ENCODE measurements at places on chromosomes 12 and 14.

GRCh38 chr14:33837943-33838683, 112.8 kb downstream of the EGLN3 start:
- DNase-seq: no peak

DNA sequence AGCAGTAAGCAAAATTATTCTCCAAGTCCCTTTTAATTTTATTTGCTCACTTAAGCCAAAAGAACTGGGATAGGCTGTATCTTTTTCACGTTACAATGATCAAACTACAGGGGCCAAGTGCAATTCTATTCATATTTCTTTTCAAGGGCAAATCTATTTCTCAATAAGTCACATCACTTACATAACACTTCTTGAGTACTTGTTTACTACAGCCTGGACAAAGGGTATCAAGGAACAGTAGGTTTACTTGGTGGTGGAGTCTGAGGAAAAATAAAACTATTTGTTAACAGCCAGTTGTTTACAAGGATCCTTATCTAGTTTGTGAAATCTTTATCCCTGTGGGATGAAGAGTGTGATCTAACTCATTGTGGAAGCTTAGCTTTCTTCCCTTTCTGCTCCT, 72.1 kb downstream of the PDE3A start:
- DNase-seq: no peak

DNA sequence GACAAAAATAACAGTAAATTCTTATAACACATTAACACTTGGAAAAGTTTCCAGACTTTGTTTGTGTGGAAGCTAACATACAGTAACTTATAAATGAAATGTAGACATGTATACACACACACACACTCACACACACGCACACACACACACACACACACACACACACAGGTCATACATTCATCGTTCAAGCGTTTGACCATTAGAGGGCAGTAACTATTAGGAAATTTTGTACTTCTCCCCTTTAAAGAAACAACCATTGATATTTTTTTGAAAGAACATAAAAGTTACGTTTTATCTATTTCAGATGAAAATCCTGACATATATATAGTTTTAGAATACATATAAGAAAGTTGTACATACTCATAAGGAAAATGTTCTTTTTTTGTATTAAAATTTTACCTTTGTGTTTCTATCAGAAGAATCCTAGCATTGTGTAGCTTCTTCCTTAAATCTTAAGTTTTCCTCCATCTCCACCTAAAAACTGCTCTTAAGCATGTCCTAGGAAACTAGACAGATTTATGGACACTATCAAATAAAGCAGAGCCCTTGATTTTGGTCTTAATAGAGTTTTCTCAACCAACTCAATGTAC, 29.0 kb downstream of the PTPRQ start:
- no peak for DNase-seq

- no peak for DNase-seq
Measured at GRCh38 chr14:100717386-100717785, 9.3 kb upstream of the DLK1 start.

DNA sequence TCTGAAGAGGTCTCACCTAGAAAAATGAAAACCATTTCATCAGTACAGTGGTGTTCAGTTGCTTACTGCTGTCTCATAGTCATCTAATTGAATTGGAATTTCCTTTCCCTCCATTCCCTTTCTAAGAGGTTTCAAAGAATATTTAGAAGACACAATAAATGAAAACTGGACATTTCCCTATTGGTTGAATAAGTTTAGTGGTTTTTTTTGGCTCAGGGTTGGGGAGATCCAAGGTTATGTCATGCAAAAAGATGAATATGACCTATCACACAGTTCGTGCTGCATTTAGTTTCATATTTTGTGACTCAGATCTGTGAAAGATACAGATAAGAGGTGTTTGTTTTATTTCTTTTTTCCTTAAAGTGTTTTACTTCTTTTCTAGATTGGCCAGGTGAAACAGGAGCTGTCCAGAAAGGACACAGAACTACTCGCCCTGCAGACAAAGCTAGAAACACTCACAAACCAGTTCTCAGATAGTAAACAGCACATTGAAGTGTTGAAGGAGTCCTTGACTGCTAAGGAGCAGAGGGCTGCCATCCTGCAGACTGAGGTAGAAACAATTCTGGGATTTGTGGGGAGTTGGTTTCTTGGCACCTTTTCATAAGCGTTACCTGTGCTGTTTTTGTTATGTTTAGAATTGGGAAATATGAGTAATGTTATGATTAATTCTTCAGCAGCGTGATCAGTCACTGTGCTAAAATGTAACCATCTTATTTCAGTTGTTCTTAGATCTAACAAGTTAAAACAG, 124.6 kb downstream of the ERC1 start:
- DNase-seq: no peak

GRCh38 chr14:22522466-22522957, 66.5 kb downstream of the DAD1 start:
- no peak for DNase-seq

GRCh38 chr14:84493779-84494178, 1036.2 kb upstream of the FLRT2 start:
- no peak for DNase-seq

DNA sequence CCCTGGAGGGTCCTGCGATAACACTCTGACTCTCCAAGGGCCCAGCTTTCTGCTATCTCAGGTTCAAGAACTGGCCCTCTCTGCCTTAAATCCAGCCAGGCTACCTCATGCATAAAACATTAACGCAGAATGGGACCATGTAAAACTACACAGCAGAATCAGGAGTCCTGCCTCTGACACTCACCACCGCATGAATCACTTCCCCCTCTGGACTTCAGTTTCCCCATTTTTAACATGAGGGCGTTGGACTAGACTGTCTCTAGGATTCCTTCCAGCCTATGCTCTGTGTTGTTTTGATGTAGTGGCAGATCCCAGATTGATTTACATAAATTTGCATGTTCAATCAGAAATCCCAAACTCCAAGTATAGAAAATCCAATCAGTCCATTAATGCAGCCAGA, 3.3 kb downstream of the NCKAP5L start:
- peak; percentile 32 for DNase-seq

GRCh38 chr12:100254876-100255275, 12.0 kb downstream of the DEPDC4 start:
- no peak for DNase-seq

DNA sequence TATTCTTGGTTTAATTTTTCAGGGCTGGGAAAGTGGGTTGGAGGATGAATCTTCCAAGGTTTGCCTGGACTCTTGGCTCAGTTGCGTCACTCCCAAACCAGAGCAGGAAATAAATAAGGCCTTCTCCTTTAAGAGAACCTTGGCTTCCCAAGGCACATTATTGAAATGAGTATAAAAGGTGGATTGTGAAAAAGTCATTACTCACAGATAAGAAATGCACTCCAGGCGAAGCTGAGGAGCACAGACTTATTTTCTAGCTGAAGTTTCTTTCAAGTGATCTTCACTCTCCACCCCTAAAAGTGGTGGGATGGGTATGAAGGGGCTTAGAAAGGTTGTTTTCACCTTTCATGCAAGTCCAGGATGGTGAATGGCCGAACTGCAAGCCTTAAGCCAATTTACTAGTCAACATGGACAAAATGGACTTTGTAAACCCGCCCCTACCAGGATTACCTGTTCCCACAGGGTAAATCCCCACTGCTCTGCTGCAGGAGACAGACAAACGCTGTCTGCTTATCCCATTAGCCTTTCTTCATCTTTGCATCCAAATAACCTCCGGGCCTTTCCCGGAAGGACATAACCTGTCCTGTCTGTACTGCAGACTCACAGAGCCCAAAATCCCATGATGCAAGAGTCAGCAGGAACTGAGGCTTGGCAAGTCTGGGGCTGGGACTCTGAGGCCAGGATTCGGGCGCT, 207.6 kb downstream of the BCL11B start:
- DNase-seq: no peak

DNA sequence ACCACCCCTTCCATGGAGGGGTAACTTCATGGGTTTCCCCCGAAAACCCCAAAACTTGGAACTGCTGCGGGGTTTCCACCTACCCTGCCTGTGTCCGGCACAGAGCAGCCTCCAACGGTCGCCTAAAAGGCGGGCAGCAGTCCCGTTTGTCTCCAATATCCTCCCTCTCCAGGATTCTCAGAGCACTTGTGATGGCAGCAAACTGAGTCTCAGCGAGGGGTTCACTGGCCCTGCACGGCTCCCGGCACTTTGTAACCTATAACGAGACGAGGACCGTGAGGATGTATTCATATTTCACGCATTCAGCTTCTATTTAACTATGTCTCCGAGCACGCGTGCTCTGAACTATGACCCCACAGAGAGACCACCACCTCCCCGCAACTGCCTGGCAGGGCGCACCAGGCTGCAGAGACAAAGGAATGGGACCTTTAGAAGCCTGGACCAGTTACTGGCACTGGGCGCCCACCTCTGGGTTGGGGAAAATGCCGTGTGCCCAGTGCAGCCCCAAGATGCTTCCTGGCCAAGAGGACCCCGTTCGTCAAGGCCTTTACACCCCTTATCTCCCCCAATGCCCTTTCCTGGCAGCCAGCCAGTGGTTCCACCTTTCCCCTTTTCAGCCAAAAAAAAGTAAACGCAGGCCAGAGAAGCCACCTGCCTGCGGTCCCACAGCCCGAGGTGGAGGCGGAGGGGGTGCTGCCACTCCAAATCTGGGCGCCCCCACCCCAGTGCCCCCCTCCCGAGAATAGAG, 173.1 kb upstream of the RTL1 start:
- no peak for DNase-seq

- DNase-seq: no peak
Measured at GRCh38 chr14:56172571-56172971, 54.4 kb downstream of the PELI2 start.

DNA sequence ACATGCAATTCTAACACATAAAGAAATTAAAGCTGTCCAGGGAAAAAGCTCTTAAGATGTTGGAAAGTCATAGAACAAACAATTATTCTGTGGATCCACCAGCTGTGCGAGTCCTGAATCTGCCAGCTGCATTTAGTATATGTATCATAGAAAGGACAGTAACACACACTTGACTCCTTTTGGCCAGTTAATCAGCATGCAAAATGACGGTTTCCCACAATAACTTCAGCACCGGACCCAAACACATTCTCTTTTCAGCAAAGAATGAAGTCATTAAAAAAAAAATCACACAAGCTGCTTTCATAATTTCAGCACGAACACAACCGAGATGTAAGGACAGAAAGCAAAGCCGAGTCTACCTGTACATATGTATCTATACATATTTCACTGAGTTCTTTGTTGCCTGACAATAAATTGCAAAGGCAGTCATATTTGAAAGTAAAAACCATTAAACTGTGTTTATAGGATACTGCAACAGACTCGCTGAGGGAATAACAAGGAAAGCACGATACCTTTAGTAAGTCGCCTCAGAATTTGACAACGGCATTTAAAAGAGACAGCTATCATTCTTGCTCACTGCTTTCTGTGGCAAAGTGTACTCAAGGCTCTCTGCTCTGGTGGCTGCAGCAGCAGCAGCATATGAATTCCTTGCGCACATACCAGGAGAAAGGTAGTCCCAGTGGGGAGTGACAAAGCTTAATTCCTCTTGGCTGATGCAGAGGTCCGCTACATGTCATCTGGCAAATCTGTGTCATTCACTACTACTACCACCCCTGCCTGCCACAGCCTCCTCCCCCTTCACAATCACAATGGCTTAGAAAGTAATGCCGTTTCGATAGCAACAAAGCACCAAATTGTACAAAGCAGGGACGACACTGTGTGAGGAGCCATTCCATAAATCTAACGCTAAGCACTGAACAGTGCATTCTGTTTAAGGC, at the start of gene GRIP1:
GRIP1 (minus strand) TSS at position 739 of the 938 bp plus-strand sequence; CDS start at position 567, 172 bp downstream.
- no peak for DNase-seq

GRCh38 chr12:66352197-66352596, 49.9 kb downstream of the HELB start:
- no peak for DNase-seq

- DNase-seq: no peak
Measured at GRCh38 chr14:85221832-85222231, 308.1 kb upstream of the FLRT2 start.
